ENCODE measurements at places on chromosomes 7 and 10.

DNA sequence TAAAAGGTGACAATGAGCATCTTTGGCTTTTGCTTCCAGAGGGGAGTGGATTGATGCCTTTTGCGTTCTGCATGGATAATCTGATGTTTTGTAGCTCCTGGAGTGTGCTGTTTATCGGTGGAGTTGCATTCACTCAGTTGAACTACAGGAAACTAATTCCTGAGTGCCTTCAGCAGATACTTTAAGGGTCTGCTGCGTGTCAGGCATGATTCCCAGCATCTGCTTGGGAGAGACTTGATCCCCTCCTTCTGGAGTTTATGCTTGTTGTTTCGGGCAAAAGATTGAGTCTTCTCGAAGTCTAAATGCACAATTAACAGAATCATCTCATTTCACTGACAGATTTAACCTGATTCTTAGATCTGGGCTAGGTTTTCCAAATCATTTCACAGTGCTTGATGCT lies 46.2 kb downstream of the CELF2 start:
- no peak for DNase-seq

- no peak for DNase-seq
These were observed 147.8 kb downstream of the ELAPOR2 start for GRCh38 chr7:86911659-86912058.

- peak; percentile 16 for DNase-seq
These were observed 10.9 kb upstream of the GDF2 start for GRCh38 chr10:47311193-47311931.

DNA sequence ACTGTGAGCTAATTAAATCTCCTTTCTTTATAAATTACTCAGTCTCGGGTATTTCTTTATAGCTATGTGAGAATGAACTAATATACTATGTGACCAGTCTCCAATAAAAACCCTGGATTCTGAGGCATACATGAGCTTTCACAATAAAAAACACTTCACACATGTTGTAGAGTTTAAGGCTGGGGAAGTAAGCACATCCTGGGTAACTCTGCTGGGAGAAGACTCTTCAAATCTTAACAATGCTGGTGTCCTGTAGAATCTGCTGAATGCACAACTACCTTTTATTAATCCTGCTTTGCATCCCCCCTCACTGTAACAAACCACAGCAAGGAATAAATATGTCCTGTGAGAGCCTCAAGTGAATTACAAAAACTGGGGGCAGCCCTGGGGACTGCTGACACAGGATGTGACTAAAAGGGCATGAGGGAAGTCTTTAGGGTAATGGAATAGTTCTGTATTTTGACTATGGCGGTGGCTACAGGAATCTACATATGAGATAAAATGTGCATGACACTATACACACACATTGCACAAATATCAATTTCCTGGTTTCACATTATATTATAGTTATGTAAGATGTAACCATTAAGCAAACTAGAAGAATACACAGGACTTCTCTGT lies 45.1 kb upstream of the KCTD7 start:
- no peak for DNase-seq

- no peak for DNase-seq
These were observed 8.8 kb upstream of the CLDN3 start for GRCh38 chr7:73778801-73779389.

- no peak for DNase-seq
These were observed 34.4 kb upstream of the SLF2 start for GRCh38 chr10:100878291-100878910.

- DNase-seq: no peak
These were observed 939.6 kb downstream of the NRG3 start for GRCh38 chr10:82814635-82815034.

- no peak for DNase-seq
These were observed 49.8 kb downstream of the EPDR1 start for GRCh38 chr7:37970211-37970610.

DNA sequence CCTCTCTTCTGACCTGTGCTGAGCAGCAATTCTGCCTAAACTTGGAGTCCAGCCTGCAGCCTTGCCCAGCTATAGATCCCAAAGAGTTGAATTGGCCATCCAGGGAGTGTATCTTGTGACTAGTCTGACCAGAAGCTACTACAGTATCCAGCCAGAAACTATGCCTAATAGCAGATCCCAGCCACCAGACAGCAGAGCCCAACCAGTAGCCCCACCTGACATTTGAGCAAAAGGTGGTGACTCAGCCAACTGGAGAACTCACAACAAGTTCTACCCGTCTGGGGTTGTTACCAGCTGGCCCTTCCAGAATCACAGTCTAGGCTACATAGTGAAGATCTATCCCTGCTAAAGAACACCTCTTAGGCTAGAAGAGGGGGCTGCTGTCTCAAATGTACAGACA lies 315.0 kb downstream of the CRPPA start:
- no peak for DNase-seq

DNA sequence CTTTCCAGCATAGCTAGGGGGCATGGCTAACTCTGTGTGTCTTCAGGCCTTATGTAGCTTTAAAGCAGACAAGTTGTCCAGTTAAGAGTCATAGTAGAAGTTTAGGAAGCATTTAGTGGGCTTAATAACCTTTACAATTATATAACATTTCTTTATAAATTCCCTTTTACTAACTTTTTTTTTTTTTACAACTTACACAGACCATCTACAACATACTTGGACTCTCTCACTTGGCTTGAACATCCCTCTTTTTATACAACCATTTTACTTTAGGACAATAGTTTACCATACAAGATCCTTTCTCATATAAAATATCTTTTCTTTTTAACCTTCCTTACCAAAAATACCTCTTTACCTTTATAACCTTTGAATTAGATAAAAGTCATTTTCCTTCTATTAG lies 26.3 kb downstream of the SP4 start:
- DNase-seq: no peak

GRCh38 chr10:77228559-77228958 lies 409.0 kb downstream of the KCNMA1 start:
- no peak for DNase-seq

DNA sequence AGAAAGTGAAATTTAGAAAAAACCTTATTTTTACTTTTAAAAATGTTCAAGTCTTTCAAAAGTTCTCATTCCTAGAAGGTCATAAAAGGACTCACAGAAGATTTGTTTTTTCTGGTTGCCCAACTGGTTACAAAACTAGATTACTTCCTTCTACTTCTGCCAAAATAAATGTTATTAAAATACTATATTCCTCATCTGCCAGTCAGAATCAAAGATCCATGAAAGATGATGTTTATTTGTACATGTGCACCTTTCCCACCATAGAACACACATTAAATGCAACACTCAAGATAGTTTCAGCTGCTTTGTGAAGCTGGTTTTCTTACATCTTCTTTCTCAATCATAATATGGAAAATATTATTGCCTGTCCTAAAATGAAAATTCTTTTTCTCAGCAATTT lies 465.4 kb downstream of the ETV1 start:
- DNase-seq: no peak

DNA sequence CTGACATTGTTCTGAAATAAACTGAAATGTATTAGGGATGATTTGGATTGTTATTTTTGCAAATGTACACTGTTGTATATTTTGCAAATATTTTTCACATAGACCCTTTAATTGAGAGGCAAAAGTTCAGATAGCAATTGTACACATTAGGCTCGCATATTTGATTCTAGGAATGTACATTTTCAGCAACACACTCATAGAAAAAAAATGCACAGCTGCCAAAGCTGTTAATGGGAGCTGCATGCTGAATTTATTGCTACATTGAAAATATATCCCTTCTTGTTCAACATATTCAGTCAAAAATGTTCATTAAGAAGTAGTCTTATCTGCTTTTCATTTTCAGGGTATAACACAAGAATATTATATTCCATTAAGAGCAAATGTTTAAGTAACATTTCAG lies 512.9 kb downstream of the ATRNL1 start:
- no peak for DNase-seq
